ENCODE measurements at places on chromosomes 7 and 10.
A peak's percentile ranks its signal among the peaks of the same experiment; 100 is the strongest.

- H3K36me3 ChIP-seq: no peaks in the 10 kb centered on the region
- H3K4me3 ChIP-seq: no peak overlapping the region
- no peak overlapping the region for H3K27ac ChIP-seq
- no peaks in the 10 kb centered on the region for H3K27me3 ChIP-seq
- peaks cover 32% of the 10 kb centered on the region for H3K4me1 ChIP-seq
- no peak for DNase-seq
These were observed 129.8 kb upstream of the TNRC18 start for GRCh38 chr7:5553298-5553877.

DNA sequence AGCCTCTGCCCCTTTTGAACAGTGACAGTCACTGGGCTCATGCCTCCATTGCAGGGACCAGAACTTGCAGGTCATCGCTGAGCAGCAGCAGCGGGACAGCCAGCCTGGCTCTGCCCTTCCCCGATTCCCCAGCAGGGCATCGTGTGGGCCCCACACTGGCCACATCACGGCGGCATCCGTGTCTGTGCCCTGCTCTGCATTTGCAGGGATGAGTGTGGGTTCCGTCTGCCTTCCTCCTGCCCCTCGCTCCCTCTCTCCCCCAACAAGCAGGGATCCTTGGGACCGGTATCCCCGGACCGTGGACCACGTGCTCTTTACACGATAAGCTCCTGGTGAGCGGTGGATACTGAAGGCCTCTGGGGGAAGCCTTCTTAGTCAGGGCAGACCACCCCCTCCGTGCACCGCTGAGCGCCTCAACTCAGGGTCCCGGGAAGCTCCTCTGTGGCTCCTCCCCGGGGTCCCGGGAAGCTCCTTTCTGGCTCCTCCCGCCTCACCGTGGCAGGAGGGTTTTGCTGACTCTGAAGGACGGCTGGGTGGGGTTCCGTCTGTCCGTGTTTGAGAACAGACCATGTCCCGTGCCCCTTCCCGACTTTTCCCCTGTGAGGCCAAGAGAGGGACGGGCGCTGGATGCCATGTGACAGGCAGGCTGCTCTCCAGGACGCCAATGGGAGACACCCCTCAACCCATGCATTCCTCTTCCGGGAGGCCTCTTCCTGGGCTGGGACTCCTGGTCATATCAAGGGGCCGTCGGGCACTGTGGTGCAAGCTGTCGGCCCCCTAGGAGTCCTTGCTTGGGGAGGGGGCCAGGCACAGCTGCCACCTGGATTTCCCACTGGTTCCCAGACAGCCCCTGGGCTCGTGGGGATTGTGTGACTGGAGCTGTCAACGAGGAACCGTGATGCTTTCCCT is 23.5 kb upstream of the NKX6-2 start:
- DNase-seq: no peak
- no peaks in the 10 kb centered on the region for H3K27me3 ChIP-seq
- no peaks in the 10 kb centered on the region for H3K4me1 ChIP-seq

- H3K4me3 ChIP-seq: no peak overlapping the region
- H3K27ac ChIP-seq: no peak overlapping the region
- no peaks in the 10 kb centered on the region for H3K4me1 ChIP-seq
These were observed 205.2 kb upstream of the COBL start for GRCh38 chr7:51521694-51522312.

DNA sequence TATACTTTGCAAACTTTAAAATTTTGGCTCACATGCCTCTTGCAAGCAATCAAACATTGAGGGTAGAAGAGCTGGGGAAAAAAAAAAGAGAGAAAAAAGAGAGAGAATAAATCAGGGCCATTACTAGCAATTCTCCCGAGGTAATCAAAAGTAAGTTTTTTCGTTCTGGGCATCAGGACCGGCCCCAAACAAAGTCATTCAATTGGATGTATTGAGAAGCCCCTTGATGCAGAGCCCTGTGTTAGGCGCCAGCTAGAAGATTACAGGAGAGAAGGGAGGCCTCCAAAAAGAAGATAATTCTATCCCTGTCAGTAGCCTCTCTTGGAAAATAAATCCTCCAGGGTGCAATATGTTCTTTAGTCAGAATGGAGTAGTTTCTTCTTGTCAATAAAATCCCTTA is 2.2 kb upstream of the CTNNA3 start:
- H3K36me3 ChIP-seq: no peaks in the 10 kb centered on the region
- no peak for DNase-seq
- no peak overlapping the region for H3K27ac ChIP-seq
- H3K4me3 ChIP-seq: no peak overlapping the region
- no peaks in the 10 kb centered on the region for H3K4me1 ChIP-seq

DNA sequence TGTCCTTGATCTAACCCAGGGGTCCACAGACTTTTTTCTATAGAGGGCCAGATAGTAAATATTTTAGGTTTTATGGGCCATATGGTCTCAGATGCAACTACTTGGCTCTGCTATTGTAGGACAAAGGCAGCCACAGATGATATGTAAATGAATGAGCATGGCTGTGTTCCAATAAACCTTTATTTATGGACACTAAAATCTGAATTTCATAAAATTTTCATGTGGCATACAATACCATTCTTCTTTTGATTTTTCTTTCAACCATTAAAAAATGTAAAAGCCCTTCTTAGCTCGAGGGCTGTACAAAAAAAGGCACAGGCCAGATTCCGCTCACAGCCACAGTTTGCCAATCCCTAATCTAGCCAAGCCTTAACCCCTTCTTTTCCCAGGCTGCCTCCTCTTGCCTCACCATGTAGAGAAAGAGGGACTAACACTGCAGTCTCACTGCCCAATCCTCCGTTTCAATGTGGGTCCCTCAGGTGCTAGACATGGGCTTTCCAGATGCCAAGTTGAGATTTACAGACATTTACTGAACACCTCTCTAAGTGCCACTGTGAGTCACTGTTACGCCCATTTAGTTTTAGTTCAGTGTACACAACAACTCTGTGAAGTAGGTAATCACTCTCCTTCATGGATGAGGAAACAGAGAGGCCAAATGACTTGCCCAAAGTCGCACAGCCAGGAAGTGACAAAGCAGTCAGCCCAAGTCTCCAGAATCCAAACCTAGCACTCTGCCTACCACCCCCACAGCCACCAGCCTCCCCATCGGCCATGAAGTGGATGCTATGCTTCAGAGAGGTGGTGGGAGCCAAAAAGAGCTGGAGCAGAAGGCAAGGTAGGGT is 132.6 kb upstream of the PDLIM1 start:
- H3K27me3 ChIP-seq: no peaks in the 10 kb centered on the region
- no peak overlapping the region for H3K4me3 ChIP-seq

DNA sequence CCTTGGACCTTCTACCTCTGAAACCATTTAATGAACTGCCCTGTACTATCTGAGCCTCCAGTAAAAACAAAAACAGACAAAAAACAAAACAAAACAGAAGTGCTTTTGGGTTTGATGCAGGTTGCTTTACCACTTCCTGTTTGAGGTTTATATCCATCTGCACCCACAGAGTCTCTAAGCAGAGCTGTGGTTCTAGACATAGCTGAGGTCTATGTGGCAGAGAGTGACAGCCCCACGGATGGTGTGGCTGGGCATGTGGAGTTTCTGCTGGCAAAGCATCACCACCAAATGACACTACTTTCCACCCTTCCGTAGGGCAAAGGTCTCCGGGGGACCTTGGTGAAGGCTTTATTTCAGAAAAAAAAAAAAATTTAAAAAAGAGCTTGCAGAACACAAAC is 754.2 kb downstream of the GRID1 start:
- H3K27ac ChIP-seq: peak overlapping the region; percentile 58
- H3K36me3 ChIP-seq: no peaks in the 10 kb centered on the region
- peak overlapping the region; percentile 50 for H3K4me3 ChIP-seq
- DNase-seq: peak; percentile 13
- peaks cover 36% of the 10 kb centered on the region for H3K4me1 ChIP-seq

DNA sequence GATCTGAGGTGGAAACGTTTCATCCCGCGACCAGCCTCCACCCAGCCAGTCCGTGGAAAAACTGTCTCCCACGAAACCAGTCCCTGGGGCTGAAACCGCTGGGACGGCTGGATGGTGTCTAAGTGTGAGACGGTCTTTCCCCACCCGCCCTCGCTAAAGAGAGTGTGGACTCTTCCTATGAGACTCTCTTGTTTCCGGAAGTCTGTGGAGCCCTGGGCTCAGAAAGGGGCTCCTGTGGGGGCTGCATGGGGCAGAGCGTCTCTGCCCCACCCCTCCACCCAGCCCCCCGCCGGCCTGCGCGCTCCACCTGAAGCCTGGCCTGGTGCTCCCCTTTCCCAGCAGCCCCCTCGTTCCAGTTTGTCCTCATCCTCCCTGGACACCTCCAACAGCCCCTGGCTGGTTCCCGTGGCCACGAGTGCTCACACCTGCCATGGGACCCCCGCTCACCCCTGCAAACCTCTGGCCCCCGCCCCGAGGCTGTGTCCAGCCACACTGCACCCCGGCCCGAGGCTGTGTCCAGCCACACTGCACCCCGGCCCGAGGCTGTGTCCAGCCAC is 28.7 kb downstream of the CFAP46 start:
- H3K4me3 ChIP-seq: no peak overlapping the region
- DNase-seq: no peak
- no peaks in the 10 kb centered on the region for H3K36me3 ChIP-seq
- peaks cover 2% of the 10 kb centered on the region for H3K27me3 ChIP-seq
- no peak overlapping the region for H3K27ac ChIP-seq

DNA sequence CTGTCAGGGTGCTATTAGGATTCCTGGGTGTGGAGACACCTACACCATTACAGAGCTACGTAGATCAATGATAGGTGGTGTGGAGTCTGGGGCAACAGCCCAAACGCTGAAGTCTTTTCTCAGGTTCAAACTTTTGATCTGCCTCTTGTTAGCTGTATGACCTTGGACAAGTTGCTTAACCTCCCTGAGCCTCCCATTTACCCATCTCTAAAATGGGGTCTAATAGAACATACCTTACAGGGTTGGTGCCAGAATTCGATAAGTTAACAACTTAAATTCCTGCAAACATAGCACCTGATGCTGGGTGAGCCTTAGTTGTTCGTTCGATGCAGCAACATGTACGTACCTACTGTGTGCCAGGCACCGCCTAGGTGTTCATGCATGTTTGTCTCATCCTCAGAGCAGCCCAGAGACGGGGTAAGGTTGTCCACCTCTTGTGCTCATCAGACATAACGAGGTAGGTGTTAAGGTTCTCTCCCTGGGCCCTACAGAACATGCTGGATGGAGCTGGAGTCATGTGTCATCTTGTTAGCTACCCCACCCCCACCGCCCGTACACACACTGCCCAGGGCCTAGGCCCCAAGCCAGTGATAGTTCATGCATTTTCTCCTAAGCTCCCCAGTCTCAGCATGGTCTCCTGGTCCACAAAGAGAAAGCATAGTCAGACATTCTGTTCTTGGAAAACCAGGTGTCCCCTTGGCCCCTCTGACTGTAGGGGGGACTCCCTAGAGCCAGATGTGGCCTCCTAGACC is 41.0 kb upstream of the SLC29A3 start:
- no peak overlapping the region for H3K27ac ChIP-seq
- no peaks in the 10 kb centered on the region for H3K27me3 ChIP-seq
- no peaks in the 10 kb centered on the region for H3K4me1 ChIP-seq
- no peak for DNase-seq

- H3K4me3 ChIP-seq: no peak overlapping the region
- peaks cover 13% of the 10 kb centered on the region for H3K4me1 ChIP-seq
- no peaks in the 10 kb centered on the region for H3K36me3 ChIP-seq
- H3K27ac ChIP-seq: no peak overlapping the region
- no peak for DNase-seq
These were observed 14.1 kb upstream of the SRGN start for GRCh38 chr10:69073736-69074364.

- no peaks in the 10 kb centered on the region for H3K36me3 ChIP-seq
- DNase-seq: no peak
- H3K27me3 ChIP-seq: peaks cover 3% of the 10 kb centered on the region
- H3K4me1 ChIP-seq: no peaks in the 10 kb centered on the region
These were observed 30.9 kb upstream of the KLHL7 start for GRCh38 chr7:23074443-23075261.

GRCh38 chr7:28615091-28615490 is 202.8 kb downstream of the CREB5 start:
- H3K4me3 ChIP-seq: no peak overlapping the region
- H3K27me3 ChIP-seq: no peaks in the 10 kb centered on the region
- H3K36me3 ChIP-seq: no peaks in the 10 kb centered on the region
- no peaks in the 10 kb centered on the region for H3K4me1 ChIP-seq

- H3K27me3 ChIP-seq: no peaks in the 10 kb centered on the region
- DNase-seq: no peak
- H3K4me1 ChIP-seq: no peaks in the 10 kb centered on the region
- H3K4me3 ChIP-seq: no peak overlapping the region
These were observed 349.8 kb downstream of the TCERG1L start for GRCh38 chr10:130961506-130962239.

DNA sequence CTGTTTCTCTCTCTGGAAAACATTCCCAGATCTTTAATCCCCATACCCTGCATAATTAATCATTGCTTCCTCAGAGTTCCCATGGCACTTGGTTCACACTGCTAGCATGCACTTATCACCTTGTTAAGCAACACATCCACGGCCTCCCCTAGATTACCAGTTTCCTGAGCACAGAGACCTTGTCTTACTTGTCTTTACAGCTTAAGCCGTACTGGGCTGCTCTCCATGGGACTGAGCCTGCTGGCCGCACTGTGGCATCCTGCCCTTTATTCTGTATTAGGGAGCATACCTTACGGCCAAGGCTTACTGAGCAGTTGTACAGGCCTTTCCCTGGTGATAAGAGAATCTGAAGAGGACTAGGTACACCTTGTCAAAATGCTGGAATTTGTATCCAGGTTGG is 190.2 kb downstream of the REEP3 start:
- no peak for DNase-seq
- no peaks in the 10 kb centered on the region for H3K36me3 ChIP-seq
- H3K4me1 ChIP-seq: peaks cover 46% of the 10 kb centered on the region

DNA sequence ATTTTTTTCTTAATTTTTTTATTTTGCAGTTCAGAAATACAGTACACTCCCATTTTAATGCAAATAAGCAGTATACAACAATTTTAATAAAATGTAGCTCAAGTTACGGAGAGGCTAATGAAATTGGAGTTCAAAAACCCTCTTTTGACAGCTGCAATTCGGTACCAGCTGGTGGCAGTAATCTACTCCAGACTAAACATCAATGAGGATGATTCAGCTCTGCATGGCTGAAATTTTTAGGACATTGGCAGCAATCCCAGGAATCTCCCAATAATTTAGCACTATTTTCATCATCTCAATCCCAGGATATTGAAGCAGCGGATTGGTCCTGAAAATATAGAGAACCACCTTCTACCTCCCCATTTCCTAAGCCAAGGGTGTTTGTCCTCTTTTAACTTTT is 278.8 kb downstream of the CACNA2D1 start:
- no peak overlapping the region for H3K4me3 ChIP-seq
- H3K27ac ChIP-seq: no peak overlapping the region
- no peaks in the 10 kb centered on the region for H3K4me1 ChIP-seq
- DNase-seq: no peak

- H3K36me3 ChIP-seq: no peaks in the 10 kb centered on the region
- H3K27me3 ChIP-seq: no peaks in the 10 kb centered on the region
- H3K27ac ChIP-seq: peak overlapping the region; percentile 97
- DNase-seq: no peak
- no peak overlapping the region for H3K4me3 ChIP-seq
These were observed 11.1 kb upstream of the VIM start for GRCh38 chr10:17216901-17217395.

- H3K36me3 ChIP-seq: no peaks in the 10 kb centered on the region
- no peak overlapping the region for H3K27ac ChIP-seq
- DNase-seq: no peak
- H3K27me3 ChIP-seq: no peaks in the 10 kb centered on the region
- peaks cover 24% of the 10 kb centered on the region for H3K4me1 ChIP-seq
These were observed 233.2 kb upstream of the PRSS1 start for GRCh38 chr7:142516038-142516501.
